Uterus (tissue), 4 donors: ENCODE measurements at places on chromosomes 13 and 19. TPM values are rescaled to one million over a fixed set of nuclear protein-coding genes. Genes with fewer than 3 reads are reported as not detected.
A peak's percentile ranks its signal among the peaks of the same experiment; 100 is the strongest.

- H3K27me3 ChIP-seq = no peaks in the 10 kb centered on the region
- no peak overlapping the region for H3K27ac ChIP-seq
- no peak overlapping the region for H3K4me3 ChIP-seq
- DNase-seq = no peak
- H3K4me1 ChIP-seq = no peaks in the 10 kb centered on the region
- no peaks in the 10 kb centered on the region for H3K36me3 ChIP-seq
Observed at GRCh38 chr13:43329702-43330101, 306.3 kb downstream of the DNAJC15 start.

The NALCN gene
- total RNA-seq = 2.0 TPM

The SLC6A16 gene
- 0.88 TPM for total RNA-seq

- H3K27me3 ChIP-seq = no peaks in the 10 kb centered on the region
- peak overlapping the region; percentile 8 for H3K27ac ChIP-seq
- no peaks in the 10 kb centered on the region for H3K36me3 ChIP-seq
Observed at GRCh38 chr19:1273263-1274041, 1.9 kb upstream of the FAM174C start.

- peak overlapping the region; percentile 7 for H3K27ac ChIP-seq
- H3K4me3 ChIP-seq = no peak overlapping the region
- DNase-seq = no peak
Observed at GRCh38 chr13:50691176-50691680, 152.3 kb downstream of the DLEU7 start.

DNA sequence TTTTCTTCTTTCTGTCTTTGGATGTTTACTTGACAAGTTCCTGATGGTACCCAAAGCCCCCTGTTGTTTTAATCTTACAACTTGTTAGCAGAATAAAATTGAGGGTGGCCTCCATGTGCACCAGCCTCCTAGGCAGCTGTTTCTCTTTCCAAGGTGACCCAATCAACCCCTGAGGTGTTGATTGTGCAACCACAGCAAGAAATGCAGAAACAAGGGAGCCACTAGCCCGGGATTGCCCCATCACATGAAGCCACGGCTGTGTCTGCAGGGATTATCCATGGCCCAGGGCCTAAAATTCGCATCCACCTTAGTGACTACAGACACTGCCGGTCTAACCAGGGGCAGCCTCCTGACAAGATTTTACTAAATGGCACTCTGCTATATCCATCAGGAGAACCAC is 14.4 kb downstream of the CEACAM4 start:
- no peak overlapping the region for H3K27ac ChIP-seq
- DNase-seq = no peak
- no peaks in the 10 kb centered on the region for H3K4me1 ChIP-seq
- no peaks in the 10 kb centered on the region for H3K36me3 ChIP-seq
- H3K4me3 ChIP-seq = no peak overlapping the region
- no peaks in the 10 kb centered on the region for H3K27me3 ChIP-seq

DNA sequence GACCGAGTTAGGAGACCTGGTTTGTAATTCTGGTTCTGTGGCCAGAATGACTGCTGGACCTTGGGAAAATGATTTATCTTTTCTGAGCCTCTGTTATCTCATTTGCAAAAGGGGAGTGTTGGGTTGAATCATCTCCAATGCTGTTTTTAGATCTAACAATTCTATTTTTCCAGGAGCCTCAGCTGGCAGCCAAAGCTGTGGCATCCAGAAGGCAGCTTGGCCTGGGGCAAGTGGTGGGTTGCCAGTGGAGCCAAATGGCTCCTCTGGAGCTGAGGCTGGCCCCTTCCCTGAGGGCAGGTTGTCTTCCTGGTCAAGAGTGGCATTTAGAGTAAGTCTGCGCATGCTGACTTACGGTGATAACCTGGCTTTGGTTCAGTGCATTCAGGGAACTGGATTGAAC is 21.3 kb downstream of the B3GLCT start:
- H3K36me3 ChIP-seq = no peaks in the 10 kb centered on the region
- no peak overlapping the region for H3K27ac ChIP-seq
- H3K27me3 ChIP-seq = no peaks in the 10 kb centered on the region
